ENCODE measurements at places on chromosomes 2 and 18.

GRCh38 chr2:223995569-223995968 lies 38.3 kb downstream of the MRPL44 start:
- DNase-seq: peak; percentile 53

GRCh38 chr2:236833501-236834073 lies 252.1 kb upstream of the COPS8 start:
- no peak for DNase-seq

- no peak for DNase-seq
These were observed 43.0 kb upstream of the RHOB start for GRCh38 chr2:20403774-20404312.

GRCh38 chr2:144702051-144702450 lies 182.1 kb upstream of the ZEB2 start:
- DNase-seq: no peak

DNA sequence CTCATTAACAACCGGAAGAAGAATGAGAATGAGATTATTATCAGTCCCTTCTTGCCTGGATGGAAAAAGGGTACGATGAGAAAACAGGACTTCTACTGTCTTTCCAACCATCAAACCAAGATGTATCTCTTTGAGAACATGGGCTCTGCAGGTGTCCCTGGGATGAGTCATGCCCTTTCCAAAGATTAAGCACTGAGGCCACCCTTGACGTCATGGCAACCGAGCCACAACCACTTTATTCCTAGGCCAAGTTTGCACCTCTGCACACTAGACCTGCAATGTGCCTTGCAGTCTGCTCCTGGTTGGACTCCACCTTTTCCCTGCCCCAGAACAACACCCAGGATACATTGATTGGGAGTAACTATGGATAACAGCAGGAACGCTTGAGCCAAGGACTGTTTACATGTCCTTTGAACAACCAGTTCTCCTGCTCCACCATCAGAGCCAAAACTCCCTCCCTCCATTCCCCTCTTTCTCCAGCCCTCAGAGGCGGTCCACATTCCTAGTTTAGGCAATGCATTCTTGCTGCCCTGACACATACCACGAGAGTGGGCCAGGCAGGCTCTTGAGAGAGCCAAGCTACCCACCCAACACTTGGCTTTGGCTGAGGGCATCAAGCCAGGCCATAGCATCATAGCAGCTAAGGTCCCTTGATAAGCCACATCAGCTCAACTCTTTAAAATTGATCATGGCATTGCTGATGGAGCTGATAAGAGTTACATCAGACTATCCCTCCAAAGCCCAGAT lies 310.7 kb downstream of the TNS1 start:
- DNase-seq: peak; percentile 69

DNA sequence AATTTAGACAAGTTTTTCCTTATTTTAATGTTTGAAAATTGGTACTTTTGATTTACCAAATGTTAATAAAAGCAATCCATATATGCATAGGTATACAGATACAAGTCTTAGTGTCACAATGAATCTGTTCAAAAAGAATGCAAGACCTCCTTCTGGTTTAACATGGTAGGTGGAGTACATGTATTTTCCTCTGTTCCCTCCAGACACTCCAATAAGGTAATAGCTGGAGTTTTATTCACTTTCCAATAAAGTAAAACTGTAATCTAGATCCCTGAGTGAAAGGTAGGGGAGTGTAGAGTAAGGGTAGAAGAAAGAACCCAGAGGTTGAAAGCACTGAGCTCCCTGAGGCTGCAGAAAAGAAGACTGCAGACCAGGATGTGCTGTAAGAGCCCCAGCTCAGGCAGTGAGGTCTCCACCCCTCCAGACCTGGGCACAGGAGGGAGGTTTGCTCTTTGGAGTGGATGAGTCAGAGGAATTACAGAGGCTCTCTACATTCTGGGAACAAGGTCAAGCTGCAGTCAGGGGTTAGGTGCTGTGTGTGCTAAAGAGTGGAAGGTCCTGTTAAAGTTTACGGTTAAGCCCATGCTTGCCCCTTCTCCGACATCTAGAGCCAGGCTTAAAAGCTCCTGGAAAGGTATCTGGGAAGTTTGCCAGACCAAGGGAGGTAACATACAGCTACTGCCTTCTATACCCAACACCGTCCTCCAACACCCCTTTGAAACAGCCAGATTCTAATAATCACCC lies 27.6 kb upstream of the STAT1 start:
- peak; percentile 21 for DNase-seq

- no peak for DNase-seq
These were observed 4.5 kb upstream of the DYM start for GRCh38 chr18:49464718-49465598.

- DNase-seq: no peak
These were observed 190.4 kb downstream of the CELF4 start for GRCh38 chr18:37375181-37375580.
